Dermis blood vessel endothelial cell (primary cell): ENCODE measurements at places on chromosomes 1 and 21.

DNA sequence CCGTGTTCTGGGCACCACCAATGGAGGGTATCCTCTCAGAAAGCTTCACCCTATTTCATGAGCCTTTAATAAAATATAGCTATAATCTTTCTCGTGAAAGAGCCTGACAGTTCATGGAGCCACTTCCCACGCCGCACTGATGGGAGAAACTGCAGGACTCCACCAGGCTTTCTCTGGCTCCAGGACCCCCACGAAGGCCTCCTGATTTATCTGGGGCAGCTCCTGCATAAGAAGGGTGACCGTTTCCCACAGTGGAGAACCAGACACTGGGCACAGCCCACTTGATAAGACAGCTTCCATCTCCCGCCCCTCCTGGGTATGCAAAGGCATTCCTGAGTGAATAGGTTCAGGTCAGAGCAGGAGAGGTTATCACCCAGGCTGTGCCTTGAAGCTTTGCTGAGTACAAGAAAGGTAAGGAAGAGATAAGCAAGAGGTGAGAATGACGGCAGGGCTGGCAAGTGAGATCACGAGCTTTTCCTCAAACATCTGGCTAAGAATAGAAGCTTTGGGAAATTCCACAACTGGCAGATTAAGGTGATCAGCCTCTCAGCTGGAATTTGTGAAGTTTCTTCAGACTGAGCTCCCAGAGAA, 499.8 kb downstream of the KIF26B start:
- no peak for DNase-seq

- no peak for DNase-seq
Measured at GRCh38 chr1:101081496-101082488, 56.2 kb upstream of the DPH5 start.

- DNase-seq: no peak
Measured at GRCh38 chr1:175222296-175222938, 29.8 kb upstream of the KIAA0040 start.

- no peak for DNase-seq
Measured at GRCh38 chr1:102336602-102337001, 339.9 kb upstream of the OLFM3 start.

- DNase-seq: no peak
Measured at GRCh38 chr1:22983944-22984343, 11.3 kb upstream of the LACTBL1 start.

DNA sequence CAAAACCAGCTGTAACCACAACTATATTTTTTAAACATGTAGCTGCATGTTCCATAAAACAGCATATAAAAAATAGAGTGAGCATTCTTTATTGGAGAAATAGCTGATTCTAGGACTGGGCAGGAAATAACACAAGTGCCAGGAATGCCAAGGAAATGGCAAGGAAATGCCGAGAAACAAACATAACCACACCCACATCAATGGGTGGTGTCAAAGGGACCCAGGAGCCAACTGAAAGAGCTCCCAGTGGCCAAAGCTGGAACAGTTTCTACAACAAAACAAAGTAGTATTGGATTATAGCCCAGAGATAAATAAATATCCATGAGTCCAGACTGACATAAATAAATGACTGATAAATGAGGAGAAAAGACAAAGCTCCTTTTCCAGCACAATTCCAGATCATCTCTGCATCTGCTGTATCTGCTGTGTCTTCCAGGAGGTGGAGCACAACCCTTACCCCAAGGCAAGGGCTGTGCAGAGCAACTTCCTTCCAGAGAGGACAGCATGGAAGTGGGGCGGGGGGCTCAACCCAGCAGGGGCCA, 28.1 kb downstream of the ADARB1 start:
- DNase-seq: peak; percentile 82

GRCh38 chr1:23577056-23578004, 18.0 kb upstream of the ID3 start:
- peak; percentile 79 for DNase-seq

DNA sequence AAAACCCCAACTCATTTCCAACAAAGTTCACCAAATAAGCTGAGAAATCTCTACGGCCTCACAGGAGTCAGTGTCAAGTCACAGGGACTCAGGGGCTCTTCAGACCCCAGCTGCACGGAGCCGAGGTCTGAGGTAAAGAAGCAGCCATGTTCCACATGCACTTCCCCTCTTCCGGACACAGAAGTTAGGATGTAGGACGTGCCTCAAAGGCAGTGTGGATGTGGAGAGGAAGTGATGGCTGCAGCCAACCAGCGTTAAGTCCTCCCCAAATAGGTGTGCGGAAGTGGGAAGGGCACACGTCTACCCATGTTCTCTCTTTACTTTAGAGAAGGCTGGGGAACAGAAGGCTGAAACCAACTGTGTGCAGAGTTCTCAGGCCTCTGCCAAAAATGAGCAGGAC, 14.6 kb upstream of the NCF2 start:
- no peak for DNase-seq

GRCh38 chr1:96833376-96833775, 111.8 kb downstream of the PTBP2 start:
- no peak for DNase-seq

DNA sequence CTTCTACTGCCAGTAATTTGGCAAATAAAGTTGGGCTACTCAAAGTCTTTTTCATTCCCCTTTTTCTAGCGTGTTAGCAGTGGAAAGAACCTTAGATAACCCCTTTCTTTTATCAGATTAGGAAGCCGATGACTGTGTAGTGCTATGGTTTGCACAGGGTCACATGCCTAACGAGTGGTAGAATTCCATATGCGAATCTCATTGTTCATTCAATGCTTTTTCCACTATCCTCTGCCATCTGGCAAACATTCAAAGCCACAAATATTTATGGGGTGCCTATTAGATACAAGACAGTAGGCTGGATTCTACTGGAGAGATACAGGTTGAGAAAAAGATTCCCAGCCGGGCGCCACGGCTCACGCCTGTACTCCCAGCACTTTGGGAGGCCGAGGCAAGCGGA, 14.9 kb upstream of the IER5 start:
- peak; percentile 84 for DNase-seq

- DNase-seq: no peak
Measured at GRCh38 chr1:152501704-152502103, 8.9 kb upstream of the LCE5A start.

- DNase-seq: no peak
Measured at GRCh38 chr1:186965847-186966246, 137.1 kb downstream of the PLA2G4A start.

DNA sequence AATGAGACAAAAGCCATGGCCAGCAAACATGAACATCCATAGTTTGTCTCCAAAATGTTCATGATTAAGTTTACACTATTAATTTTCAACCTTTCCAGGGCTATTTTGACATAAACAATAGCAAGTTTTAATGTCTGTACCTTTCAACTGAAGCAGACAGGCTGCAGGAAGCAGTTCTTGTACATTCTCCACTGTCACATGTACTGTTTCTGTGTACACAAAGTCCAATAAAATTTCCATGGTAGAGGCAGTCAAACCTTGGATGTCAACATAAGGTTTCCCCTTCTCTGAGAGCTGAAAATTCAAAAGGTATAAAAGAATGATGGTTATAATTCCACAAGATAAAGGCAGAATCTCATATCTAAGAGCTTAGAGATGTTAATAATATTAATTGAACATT, 7.4 kb downstream of the KLHL12 start:
- DNase-seq: no peak

GRCh38 chr1:84426376-84426775, 28.1 kb downstream of the DNASE2B start:
- no peak for DNase-seq

GRCh38 chr1:14842361-14842760, 243.9 kb downstream of the KAZN start:
- no peak for DNase-seq

DNA sequence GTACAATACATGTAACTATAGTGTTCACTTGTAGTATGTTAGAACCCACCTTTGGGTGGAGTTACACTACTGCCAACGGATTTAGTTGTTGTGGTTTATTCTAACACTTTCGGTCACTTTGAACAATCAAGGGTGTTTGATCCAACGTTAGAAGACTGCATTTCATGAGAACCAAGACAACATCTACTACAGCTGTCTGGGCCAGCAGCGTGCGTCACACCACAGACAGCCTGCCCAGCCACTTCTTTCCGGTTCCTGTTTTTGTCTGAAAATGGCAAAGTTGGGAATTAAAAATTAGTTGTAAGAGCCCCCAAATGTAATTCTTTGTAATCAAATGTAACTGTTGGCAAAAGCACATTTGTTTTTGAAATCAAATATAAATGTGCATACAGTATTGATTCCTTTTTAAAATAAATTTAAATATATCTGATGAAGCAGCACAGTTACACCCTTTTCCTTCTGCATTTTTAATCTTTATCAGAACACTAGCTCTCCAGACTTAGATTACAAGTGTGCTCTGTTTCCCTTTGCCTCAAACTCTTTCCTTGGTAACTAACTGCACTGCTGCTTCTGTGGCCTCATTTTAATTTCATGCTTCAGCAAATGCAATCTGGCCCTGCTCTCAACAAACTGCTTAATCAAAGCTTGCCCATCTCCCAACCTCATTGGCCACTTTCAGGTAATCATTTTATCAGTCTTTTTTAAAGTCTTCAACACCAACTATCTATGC, 86.6 kb upstream of the DPH5 start:
- DNase-seq: peak; percentile 83

GRCh38 chr21:31351960-31352359, 7.9 kb upstream of the TIAM1 start:
- DNase-seq: no peak
